Astrocyte of the hippocampus (primary cell): ENCODE measurements at places on chromosomes 1 and 21.

GRCh38 chr1:239178961-239179360 is 207.4 kb upstream of the CHRM3 start:
- no peak for DNase-seq

- DNase-seq = no peak
These were observed 598.6 kb downstream of the AJAP1 start for GRCh38 chr1:5253036-5253435.

DNA sequence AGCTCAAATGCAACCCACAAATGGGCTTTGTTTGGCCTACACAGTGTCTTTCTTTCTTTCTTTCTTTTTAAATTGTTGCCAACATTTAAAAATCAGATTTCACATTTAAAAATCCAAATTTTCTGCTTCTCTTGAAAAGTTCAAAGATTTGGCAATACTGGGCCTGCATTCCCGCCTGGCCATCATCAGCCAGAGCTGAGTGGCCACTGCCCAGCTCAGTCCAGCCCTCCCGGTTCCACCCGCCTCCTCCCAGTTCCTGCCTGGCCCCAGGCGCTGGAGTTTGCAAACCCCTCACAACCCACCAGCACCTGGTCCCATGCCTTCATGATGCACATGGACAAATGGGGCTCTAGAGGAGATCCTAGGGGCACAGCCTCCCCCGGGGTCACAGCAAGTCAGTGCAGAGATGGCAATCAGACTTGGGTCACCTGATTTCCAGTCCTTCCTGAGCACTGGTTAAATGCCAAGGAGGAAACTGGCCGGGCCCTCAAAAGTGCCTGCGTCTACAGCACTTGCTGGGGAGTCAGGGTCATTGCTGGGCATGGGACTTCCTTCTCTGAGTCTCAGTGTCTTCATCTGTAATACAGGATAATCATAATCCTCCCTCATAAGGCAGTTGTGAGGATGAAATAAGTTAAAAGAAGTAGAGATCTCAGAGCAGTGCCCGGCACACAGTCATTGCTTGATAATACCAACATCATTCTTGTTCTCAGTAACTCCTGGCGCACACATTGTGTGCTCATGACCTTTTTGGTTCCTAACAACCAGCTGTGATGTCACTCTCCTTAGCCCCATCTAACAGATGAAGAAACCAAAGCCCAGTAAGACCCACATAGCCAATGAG is 41.0 kb upstream of the LAPTM5 start:
- no peak for DNase-seq

DNA sequence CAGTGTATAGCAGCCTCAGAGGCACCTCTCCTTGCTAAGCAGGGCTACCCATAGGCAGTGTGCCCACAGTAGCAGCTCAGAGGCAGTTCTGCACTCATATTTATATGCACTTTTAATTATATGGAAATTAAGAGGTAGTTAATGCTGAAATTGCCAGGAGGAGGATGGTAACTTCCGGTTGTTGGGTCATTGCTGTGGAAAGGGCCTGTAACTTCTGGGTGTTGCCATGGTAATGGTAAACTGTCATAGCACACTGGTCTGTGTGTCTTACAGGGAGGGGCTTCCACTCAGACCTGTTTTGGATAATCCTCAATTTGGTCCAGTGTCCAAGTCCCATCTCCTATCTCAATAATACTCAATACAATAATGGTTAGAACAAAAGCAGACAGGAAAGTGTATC is 7.6 kb downstream of the CFH start:
- DNase-seq = no peak

GRCh38 chr1:235047331-235047871 is 81.2 kb downstream of the TOMM20 start:
- DNase-seq = no peak

DNA sequence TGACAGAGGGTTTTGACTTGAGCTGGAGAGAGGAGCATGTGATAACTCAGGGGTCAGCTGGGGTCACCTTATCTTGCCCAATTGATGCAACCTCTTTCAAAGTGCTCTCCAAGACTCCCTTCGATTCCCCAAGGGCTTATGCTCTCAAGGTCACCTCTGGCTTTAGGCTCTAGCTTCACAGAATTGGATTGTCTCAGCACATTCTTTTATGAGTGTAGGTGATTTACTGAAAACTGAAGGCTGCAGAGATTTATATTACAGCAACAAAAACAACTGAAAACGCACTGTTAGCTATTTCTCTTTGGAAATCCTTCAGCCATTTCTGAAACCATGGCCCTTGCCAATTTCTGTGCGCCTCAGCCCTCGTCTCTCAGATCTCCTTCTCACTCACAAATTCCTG is 34.5 kb upstream of the MAP1LC3C start:
- no peak for DNase-seq

DNA sequence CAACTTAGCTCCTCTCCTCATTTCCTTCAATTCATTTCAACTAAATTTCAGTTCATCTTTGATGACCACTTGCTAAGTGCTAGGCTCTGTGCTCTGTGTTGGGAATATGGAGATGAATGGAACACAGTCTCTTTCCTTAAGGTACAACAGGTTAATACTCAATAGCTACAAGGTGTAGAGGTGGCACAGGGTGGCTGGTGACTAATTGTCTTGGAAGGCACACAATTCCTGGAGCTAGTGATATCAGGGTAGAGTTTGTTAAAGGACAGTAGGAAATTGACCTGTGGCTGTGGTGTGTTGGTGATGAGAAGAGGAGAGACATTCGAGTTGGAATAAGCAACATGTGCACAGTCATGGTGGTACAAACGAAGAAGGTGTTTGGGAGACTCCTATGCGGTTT is 124.9 kb downstream of the RUNX1 start:
- no peak for DNase-seq

DNA sequence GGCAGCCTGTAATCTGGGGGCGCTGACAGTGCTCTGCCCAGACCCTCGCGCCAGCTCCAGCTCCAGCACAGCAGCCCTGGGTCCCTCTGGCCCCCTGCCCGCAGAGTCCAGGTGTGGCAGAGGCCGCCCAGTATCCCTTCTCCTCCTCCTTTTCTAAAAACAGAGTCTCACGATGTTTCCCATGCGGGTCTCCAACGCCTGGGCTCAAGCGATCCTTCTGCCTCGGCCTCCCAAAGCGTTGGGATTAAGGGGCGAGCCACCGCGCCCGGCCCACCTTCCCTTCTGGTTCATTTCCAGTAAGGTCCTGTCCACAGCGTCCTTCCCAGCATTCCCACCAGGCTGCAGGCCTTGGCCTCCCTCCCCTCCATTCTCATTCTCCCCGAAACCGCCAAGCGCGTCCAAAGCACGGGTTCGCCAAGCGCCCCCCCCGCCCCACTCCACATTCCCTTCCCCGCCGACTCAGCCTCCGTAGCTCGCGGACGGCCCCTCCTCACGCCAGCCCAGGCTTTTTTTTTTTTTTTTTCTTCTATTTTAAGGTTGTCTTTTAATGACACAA is 2.0 kb upstream of the PCBP3 start:
- DNase-seq = no peak

DNA sequence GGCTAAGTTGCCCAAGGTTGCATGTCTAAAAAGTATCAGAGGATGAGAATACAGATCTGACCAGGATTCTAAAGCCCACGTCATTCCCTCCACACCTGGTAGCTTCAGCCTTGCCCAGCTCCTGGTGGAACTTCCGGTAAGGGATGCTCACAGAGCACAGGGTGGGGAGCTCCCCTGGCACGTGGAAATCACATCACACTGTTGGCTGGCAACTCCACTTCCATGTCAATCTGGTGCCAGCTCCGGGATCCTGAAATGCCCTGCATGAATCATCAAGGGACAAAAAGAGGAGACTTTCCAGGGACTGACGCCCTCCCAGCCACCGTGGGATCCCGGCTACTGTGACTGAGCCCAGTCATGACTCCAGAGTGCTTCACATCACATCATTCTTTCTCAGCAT is 12.4 kb upstream of the BCAR3 start:
- peak; percentile 47 for DNase-seq

- DNase-seq = peak; percentile 69
These were observed 554 bp downstream of the ZNF281 start for GRCh38 chr1:200409203-200409760.

GRCh38 chr1:44408212-44408582 is 3.1 kb downstream of the RNF220 start:
- DNase-seq = peak; percentile 41

DNA sequence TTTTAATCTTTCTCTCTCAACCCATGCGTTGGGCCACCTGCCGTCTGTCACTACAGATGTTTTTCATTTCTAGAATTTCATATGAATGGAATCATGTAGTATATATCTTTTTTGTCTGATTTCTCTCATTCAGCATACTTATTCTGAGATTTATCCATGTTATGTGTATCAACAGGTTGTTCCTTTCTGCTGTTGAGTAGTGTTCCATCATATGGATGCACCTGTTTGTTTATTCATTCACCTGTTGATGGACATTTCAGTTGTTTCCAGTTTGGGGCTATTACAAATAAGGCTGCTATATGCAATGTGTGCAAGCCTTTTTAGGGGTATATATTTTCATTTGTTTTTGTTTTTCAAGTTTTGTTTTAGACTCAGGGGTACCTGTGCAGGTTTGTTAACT is 9.4 kb upstream of the SLC41A1 start:
- DNase-seq = no peak

DNA sequence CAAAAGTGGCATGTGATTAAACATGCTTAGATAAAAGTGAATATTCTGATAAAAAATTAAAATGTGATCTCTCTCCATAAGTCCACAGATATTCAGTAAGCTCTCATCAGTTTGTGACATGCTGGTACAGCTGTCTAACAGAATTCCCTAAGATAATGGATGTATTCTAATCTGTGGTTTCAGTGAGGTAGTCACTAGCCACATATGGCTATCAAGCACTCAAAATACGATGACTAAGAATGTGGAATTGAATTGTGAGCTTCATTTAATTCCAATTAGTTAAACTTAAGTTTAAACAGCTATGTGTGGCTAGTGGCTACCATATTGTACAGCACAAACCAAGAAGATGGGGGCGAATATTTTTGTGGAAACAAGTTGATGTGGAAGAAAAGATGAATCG is 4.1 kb upstream of the REG4 start:
- peak; percentile 54 for DNase-seq

DNA sequence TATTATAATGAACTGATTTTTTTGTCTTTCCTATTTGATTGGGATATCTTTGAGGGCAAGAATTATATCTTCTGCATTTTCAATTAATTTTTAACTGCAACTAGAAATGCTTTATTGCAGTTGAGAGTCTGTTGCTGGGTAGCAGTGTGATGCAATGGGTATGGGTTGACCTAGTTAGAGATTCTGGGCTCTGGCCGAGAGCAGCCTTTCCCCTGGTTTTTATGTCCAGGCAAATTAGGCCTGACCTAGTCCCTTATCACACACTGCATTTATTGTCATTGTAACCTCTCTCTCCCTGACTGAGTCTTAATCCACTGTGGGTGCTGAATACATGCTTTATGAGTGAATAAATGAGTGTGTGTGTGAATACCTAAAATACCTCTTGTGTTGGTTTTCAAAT is 206.4 kb upstream of the PTGFR start:
- no peak for DNase-seq

GRCh38 chr1:91537281-91537986 is 36.8 kb downstream of the CDC7 start:
- DNase-seq = no peak

DNA sequence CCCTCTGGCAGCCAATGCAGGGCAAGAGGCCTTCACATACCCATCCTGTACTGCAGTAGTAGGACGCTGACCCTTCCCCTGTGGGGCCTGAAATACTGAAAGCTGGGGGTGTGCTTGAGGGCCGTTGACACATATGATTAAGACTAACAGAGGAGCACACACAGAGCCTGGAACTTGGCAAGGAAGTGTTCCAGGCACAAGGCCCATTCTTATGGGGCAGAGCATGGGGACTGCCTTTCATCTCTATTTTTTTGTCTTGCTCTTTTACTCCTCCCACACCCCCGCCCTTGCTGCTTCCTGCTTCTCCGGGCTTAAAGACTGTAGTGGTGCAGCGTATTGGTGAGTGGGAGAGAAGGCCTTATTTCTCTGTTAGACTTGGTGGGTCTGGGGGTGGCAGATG is 137.4 kb downstream of the BACH1 start:
- DNase-seq = no peak

DNA sequence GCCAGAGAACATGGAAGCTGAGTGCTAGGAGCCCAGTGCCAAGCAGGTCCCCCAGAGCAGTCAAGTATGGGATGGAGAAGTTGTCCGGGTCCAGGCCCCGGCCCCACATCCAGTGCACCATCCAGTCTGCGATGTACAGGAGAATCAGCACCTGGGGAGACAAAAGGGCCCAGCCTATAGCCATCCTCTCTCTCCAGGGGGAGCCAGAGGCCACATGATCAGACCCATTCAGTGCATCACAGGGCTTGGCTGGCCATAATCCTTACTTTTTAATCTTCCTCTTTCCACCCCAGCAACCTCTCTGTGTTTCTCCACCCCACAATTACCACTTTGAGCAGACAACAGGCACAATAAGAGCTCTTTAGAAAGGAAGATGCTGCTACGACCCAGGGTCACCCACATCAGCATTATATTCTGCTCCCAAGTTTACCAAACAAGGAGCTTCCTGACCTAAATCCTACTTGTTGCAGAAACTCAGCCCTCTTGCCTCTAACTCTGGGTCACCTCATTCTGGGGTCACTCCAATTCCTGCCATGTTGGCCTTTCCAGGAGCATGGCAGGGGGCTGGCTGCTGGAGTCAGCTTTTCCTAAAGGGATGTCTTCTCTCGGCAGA is 16.4 kb upstream of the RAB29 start:
- peak; percentile 77 for DNase-seq

DNA sequence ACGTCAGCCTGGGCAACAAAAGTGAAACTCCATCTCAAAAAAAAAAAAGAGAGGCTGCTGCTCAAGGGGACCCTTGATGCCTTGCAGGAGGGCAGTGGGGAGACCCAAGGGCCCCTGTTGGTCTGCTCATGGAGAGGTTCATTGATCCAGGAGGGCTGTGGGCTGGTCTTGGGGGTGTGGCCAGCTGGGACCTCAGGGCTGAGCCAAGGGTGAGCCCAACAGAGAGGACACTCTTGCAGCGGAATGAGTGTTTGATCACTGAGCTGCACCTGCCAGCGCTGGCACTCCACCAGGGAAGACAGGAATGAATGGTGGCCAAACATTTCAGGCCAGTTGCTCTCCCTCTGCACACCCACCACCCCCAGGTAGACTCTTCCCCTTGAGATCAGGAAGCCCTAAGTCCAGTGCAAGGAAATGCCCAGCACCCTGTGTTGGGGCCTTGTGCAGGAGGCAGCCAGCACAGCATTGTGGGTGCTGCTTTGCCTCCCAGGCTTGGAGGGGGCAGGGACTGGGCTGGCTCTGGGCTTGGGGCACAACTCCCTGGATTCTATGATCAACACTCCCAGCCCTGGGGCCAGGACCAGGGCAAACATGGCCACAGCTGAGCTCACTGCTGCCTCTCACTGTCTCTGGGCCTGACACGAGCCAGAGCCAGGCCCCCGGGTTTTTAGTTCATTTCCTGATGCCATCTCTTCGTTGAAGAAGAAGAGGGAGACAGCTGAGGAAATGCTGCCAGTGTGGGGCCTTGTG is 50.7 kb downstream of the IRF2BP2 start:
- no peak for DNase-seq

GRCh38 chr1:21497466-21498061 is 11.7 kb upstream of the ALPL start:
- no peak for DNase-seq

DNA sequence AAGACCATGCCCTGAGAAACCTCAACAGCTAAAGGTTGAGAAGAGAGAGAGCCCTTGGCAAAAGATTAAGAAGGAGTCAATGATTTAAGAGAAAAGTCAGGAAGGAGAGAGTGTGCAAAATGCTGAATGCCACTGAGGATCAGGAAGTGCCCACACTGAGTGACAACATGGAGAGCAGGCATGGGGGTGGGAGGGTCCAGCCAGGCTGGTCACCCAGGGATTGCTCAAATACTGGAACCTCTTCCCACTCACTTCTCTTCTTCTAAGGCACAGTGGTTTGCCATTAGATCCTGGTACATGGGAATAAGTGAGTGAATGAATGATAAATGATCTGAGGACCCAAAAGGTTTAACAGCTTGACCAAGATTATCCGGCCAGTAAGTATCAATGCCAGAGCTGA is 11.1 kb downstream of the PRR9 start:
- DNase-seq = no peak
